ENCODE measurements at places on chromosomes 5 and 9.
A peak's percentile ranks its signal among the peaks of the same experiment; 100 is the strongest.

GRCh38 chr9:132991351-132992300, 13.1 kb downstream of the GFI1B start:
- no peak for ATAC-seq

DNA sequence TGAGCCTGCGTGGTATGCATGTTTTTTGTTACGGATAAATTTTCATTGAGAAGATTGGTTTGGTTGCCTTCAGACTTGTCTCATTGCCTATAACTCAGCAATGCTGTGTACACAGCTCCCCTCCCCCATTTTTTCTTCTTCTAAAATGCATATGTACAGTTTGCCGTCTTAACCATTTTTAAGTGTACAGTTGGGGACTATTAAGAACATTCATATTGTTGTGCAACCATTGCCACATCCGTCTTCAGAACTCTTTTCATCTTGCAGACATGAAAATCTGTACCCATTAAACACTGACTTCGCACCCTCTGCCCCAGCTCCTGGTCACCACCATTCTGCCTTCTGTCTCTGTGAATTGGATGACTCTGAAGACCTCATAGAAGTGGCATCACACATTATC, 6.2 kb downstream of the EXOC3 start:
- no peak for ATAC-seq

DNA sequence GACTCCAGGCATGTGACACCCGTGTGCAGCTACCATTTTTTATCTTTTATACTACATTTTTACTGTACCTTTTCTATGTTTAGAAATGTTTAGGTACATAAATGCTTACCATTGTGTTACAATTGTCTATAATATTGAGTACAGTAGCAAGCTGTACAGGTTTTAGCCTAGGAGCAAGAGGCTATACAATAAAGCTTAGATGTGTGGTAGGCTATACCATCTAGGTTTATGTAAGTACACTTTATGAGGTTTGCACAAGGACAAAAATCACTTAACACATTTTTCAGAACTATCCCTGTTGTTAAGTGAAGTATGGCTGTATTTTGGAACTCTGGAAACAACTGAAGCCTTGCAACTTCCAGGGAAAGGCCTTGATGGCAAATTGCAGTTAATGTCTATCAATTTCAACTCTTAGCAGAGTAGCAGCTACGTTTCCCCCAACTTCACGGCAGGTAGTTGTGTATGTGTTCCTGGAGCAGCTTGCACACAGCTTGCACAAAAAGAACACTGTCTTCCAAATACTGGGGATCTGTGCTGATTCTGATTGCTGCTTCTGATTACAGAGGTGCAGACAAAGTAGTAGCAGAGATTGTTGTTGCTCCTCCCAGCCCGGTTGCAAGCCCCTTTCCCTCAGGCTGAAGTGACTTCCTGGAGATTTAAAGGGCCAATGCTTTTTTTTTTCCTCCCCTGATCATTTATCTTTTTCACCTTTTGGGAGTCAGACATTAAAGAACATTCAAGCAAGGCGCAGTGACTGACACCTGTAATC, 30.0 kb downstream of the SIL1 start:
- no peak for ATAC-seq

- ATAC-seq = no peak
These were observed 284.1 kb downstream of the NFIB start for GRCh38 chr9:14029806-14030374.

DNA sequence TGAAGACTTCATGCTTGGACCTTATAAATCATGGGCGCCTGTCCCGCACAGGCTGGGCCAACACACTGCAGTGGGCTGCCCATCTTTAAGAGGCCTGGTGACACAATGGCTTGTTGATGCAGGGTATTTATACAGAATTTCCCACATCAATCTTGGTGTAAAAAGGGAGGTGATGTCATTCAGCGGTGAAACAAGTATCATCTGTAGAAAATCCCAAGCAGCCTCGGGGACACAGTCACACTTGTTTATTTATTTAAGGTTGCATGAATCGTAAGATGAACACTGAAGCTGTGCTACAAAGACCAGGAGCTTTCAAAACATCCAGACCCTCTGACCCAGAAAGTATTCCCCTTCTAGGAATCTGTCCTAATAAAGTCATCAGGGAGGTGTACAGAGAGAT, 40.5 kb downstream of the SMIM23 start:
- no peak for ATAC-seq

DNA sequence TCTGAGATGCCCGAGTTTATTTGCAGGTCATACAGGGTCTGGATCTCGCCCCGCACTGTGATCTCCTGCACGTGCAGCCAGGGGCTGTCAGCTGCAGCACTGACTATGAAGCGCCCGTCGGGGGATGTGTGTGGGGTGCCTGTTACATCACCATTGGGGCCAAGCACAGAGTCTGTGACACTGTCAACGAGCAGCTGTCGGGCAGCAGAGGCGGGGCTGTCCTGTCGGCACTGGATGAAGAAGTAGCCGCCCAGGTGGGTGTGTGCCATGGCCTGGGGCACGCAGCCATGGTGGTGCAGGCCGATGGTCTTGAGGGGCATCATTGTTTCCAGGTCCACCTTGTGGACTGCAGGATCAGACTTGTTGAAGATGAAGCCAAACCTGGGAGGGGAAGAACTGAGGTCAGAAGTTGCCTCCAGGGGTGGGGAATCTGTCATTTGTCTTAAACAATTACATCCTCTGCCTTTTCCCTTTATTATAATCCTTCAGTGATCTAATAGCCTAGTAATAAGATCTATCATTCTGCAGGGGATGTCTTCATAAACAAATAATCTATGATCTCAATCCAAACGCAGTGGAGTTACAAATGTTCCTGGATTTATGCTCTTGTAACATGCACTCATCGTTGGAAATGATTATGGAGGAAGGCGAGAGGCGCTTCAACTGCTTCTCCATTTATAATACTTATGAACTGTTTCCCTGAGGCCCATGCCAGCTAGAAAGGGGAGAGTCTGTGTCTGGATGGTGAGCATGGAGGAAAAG, 147.8 kb downstream of the HSPA4 start:
- peak; percentile 17 for ATAC-seq

DNA sequence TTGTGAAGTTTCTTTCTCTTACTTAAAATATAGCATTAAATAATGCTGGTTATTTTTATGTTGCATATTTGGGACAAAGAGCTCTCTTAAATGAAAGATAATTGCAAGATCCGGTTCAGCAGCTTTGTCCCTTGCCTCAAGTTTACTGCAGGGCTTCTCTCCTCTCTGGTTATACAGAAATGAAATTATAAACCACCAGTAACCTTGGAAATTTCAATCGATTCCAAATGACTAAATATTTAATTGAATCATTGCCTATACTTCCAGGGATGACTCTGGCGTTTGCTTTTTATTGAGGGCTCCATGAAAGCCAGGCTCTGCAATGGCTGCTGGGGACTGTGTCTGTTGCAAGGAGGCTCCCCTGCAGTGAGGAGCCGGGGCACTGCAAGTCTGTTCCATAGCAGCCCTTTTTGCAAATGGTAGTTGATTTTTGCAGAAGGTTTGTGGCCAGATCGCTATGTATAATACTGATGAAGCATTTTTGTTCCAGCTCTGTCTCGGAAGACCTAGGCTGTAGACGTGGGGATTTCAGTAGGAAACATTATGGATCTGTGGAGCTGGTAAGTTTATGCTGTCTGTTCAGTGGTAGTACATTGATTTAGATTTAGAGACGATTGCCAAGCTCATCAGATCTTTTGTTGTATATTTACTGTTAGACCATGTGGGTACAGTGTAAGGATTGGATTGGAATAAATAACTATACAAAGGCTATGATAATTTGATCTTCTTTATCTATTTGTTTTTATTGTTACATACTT, at the start of gene GARNL3:
GARNL3 (plus strand) TSS at position 313 of the 758 bp plus-strand sequence; CDS start at position 417, 104 bp downstream.
- ATAC-seq = no peak

DNA sequence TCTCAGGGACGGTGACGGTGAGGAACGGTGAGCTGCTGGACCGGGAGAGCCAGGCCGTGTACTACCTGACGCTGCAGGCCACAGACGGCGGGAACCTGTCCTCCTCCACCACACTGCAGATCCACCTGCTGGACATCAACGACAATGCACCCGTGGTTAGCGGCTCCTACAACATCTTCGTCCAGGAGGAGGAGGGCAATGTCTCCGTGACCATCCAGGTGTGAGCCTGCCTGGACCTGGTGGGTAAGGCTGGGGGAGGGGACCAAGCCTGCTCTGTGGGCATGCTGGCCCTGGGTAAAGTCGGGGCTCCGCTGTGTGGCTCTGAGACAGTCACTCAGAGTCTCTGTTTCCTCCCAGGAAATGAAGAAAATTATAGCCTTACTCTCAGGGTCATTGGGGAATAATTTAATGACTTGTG, 29.3 kb downstream of the CDHR2 start:
- peak; percentile 85 for ATAC-seq

- no peak for ATAC-seq
These were observed 58.0 kb downstream of the ADCY2 start for GRCh38 chr5:7453947-7454346.

GRCh38 chr5:175133185-175133584, 310.8 kb downstream of the DRD1 start:
- no peak for ATAC-seq

- peak; percentile 7 for ATAC-seq
These were observed 2.9 kb downstream of the WDR38 start for GRCh38 chr9:124855944-124856765.

- ATAC-seq = peak; percentile 80
These were observed 34.5 kb upstream of the MED27 start for GRCh38 chr9:132114102-132114707.

DNA sequence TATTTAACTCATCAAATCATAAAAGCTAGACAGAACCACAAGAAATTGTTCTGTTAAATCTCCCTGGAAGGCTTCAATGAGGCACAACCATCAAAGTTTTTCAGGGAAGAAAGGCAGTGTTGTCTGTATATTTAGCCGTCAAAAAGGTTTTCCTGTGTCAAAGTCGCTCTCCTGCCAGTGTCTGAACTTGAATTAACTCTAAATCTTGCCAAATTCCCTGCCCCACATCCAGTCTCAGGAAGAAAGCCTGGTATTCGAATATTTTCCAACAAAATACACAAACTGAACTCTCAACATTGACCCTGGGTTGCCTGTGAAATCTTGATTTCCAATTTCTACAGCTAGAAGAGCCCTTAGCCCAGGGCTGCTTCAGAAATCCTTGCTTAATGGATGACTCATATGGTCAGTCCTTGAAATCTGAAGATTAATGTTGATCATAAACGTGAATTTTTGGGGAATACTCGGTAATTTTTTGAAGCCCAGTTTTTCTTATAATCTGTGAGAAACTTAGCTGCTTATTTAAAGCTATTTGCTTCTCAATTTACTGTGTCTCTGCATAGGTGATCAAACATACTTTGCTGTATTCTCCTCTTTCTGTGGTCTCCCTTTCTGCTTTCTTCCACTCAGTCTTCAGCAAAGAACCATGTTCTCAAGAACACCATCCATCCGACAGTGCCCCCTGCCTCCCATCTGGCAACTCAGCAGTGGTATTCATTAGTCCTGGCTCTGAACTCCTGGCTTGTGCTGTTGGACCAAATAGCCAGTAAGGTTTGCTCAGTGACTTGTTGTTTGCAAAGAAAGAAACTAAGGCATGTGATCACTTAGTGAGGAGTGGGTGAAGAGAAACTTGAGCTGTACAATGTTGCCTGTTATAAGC, 58.9 kb downstream of the NREP start:
- no peak for ATAC-seq

GRCh38 chr5:31854181-31855133, 215.5 kb downstream of the PDZD2 start:
- ATAC-seq = peak; percentile 57

GRCh38 chr9:91897201-91897600, 52.8 kb downstream of the ROR2 start:
- ATAC-seq = no peak

GRCh38 chr5:127834554-127834953, 131.4 kb downstream of the CCDC192 start:
- no peak for ATAC-seq

- peak; percentile 65 for ATAC-seq
These were observed 81.0 kb downstream of the WWC1 start for GRCh38 chr5:168372356-168372946.

- ATAC-seq = no peak
These were observed 78.4 kb upstream of the IL6ST start for GRCh38 chr5:56072863-56073766.

GRCh38 chr9:137138722-137139467, at the start of gene GRIN1:
Gene GRIN1 (plus strand): TSS chr9:137139154. CDS start chr9:137139487, 333 bp downstream.
- peak; percentile 40 for ATAC-seq

DNA sequence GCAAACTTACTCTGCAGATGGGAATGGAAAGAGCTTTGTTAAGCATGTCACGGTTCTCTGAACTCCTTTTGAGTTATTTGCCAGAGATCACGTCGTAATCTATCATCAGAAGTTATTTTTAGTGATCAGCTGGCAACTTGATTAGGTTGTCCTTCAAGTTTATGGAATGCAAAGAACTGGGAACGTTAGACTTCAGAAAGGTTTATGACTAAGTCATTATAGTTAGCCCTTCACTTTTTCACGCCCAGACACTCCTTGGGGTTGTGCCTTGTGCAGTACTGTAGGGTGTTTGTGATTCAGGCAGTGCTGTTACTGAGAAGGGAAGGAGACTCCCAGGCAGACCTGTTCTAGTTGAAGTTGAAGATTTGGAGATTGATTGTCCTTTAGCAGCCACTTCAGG, 26.8 kb upstream of the PHF2 start:
- peak; percentile 98 for ATAC-seq

- ATAC-seq = no peak
These were observed 64.5 kb downstream of the MFAP3 start for GRCh38 chr5:154103233-154103632.
